ENCODE measurements at places on chromosomes 11 and 22.

DNA sequence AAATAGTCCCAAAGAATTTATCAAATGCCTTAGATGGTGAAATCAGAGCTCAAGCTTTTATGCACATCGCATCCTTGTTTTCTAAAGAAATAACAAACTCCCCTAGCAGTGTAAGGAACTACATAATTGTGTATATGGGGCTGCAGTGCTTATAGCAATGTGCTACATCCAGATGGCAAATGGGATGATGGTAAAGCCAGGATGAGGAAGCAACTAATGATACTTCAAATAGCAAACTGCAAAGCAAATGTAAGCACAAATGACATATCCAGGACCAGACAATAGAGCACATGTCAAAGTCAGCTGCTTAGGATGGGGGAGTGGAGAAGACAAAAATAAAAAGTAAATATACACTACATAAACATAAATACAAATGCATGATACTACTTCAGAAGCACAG, 425.9 kb downstream of the OPCML start:
- DNase-seq = no peak

GRCh38 chr11:60720460-60720859, 4.1 kb upstream of the MS4A18 start:
- no peak for DNase-seq

DNA sequence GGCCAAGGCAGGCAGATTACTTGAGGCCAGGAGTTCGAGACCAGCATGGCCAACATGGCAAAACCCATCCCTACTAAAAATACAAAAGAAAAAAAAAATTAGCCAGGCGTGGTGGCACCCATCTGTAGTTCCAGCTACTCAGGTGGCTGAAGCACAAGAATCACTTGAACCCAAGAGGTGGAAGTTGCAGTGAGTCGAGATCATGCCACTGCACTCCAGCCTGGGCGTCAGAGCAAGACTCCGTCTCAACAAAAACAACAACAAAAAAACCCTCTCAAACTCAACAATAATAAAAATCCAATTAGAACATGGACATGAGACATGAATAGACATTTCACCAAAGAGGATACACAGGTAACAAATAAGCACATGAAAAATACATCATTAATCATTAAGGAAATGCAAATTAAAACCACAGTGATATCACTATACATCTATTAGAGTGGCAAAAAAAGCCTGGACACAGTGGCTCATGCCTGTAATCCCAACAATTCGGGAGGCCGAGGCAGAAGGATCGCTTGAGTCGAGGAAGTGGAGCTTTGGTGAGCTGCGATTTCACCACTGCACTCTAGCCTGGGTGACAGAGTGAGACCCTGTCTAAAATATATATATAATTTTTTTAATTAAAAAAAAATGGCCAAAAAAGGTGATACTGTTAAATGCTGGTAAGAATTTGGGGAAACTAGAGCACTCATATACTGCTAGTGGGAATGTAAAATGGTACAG, 12.7 kb upstream of the SEPTIN5 start:
- no peak for DNase-seq

DNA sequence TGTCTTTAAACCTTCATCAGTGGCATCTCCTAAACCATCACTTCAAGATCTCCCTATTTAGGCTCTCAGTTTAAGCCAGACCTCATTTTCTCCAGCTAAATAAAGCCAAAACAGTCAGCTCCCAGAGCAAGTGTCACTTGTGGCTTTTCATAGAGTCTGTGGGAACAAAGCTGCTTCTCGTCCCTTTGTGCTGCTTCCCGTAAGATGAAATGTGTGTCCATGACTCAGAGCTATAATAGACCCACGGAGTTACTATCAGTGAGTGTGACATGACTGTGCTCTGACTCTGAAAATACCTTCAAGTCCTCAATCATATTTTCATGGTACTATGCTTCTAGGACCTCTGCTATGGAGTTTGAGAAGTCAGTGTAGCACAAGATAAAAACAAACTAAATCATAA, 57.3 kb upstream of the SLN start:
- DNase-seq = no peak

DNA sequence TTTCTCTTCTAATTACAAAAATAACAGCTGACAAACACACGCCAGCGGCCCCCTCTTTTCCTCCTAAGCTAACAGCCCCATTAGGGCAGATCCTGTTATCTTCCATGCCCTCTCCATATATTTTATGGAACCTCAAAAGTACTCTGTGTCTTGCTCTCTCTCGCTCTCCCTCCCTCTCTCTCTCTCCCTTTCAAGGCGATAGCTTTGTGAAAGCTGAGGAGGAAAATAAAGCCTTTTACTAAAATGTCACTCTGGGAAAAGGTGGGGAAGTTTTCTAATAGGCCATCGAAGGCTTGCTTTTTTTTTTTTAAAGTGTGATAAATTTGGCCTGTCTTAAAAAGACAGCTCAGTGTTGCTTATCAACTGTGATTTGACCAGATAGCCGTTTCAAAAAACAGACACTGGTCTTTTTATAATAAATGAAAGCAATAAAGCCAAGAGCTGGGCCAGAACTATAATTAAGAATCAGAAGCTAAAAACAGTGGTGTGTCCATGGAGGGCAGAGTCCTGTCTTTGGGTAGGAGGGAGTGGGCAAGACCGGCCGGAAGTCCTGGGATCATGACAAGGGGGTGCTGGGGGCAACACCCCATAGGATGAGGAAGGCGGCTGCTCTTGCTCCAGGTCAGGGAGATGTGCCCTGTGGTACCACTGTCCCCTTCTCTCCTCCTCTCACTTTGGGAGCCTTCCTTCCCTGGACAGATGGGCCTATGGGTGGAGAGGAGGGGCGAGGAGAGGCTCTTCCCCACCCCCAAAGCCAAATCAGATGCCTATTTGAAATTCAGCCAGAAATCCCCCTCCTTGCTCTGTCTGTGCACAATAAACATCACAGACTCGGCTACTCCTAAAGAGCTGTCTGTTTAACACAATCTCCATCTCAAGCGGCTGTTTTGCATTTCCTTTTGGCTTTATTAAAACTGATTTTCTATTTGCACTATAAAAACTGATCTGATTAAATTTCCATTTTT, 267.2 kb downstream of the BUD13 start:
- no peak for DNase-seq

DNA sequence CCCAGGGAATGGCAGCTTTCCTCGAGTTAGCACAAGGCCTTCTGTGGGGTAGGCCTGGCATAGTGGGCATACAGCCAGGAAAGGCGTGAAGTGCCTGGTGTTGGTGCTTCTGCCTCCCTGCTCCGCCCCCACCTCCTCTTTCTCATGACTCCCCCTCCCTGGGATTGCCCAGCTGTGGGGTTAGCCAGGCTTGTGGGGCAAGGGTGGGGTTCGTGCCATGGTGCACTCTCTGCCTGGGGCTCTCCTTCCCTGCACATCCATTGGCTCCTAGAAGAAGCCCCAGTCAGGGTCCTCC, 236.8 kb upstream of the NCAM1 start:
- no peak for DNase-seq

DNA sequence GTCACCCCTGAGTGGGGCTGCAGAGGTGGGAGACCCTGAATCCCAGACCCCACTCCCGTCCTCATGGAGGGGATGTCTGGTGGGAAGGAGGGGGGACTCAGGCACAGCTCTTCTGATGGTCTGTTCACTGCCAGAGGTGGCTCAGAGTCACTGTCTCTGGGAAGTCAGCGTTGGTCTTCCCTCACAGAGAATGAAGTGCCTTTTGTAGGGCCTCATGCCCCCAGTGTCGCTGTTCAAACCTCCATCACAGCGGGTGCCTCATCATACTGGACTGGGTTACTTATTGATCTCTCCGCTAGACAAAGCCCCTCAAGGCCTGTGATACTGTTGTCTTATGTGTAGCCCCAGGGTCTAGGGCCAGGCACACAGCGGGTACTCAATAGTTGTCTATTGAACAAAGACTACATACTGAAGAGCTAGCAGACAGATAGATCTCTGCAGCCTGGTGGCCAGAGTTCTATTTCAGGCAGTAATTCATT, 41.3 kb downstream of the CD6 start:
- no peak for DNase-seq

DNA sequence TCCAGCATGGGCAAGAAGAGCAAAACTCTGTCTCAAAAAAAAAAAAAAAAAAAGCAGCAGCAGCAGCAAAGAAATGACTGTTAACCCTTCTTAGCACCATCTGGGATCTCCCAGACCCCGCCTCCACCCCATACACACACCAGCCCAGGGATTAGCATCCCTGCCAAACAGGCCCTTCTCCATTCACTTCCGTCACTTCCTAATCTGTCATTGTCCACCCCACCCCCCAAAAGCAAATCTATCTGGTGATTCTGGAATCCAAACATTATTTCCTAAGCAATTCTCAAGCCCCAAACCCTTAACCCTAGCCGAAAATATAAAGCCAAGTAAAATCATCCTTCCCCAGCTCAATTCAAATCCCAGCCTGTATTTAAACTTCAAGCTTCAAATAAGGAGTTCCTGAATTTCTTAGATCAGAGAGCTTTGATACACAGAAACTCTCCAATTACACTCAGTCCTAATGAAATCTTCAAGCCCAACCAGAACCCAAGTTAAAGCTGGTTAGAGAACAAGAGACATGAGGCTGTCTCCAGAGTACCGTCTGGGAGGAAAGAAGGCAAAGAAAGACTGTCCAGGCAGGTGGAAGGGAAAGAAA, 6.0 kb upstream of the AHNAK start:
- DNase-seq = peak; percentile 57

DNA sequence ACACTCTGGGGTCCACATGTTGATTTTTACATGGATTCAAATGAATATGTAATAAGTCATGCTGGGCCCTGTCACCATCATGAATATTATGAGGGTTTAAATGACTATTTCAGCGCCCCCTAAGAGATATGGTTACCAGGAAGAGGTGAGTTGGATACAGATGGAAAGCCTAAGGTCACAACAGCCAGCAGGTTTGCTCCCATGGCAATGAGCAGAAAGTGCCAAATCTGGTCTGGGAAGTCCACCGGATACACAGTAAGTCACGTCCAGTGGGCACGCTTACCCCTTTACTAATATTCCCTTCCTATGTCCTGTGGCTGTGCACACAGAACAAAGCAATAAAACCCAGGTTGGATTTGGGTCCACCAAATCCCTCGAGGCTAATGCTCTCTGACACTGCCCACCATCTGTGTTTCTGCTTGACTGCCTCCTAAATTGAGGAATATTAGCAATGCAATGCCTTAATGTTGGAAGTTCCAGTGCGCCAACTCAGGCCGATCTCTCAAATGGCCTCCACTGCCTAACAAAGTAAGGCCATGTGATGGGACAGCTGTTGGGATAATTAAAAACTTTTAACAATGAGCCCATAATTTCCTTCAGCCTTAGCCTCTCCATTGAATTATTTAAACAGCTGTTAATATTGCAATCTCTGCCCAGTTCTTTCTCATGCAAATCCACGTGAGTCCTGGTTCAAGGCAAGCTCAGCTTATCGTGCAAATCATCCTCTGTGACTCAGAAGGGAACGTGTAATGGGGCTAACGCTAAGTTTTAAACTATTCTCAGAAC, 97.6 kb downstream of the SLC1A2 start:
- DNase-seq = no peak

DNA sequence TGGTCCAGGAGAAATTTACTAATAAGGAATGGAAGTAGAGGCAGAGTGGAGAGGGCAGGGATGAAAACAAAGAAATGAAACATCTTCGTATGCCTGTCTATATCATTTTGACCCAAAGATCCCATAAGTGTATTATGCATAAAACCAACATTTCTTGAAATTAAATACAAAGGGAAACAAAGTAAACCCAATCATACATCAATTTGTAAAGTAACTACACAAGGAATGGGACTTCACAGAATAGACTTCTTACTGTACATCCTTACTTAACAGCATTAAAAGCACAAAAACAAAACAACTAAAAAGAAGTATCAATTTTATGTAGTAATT, 253.6 kb upstream of the CCDC179 start:
- DNase-seq = no peak

- no peak for DNase-seq
Observed at GRCh38 chr11:124737638-124738305, 2.0 kb upstream of the NRGN start.

GRCh38 chr22:23837911-23838680, 710 bp downstream of the DERL3 start:
- no peak for DNase-seq

Measured in PC-9 (cell line).